ENCODE measurements at places on chromosomes 12 and 14.

GRCh38 chr14:52755607-52756316 is 25.8 kb downstream of the STYX start:
- DNase-seq = no peak

DNA sequence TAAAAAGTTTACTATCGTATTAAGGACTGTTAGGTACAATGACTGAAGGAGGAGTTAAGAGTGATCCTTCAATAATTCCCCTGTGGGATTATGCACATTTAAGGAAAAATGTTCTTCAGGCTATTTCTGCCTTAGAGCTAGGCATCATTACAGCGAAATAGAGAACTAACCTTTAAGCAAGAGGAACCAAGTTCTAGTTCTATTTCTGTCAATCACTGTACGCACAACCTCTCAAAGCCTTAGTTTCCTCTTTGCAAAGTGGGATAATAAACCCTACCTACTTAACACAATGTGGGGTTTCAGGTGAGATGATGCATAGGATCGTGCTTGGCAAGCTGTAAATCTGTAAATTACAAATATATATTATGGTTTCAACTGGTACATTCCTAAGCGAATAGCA is 15.4 kb downstream of the NTF3 start:
- no peak for DNase-seq

GRCh38 chr12:116263844-116264243 is 13.6 kb downstream of the MED13L start:
- DNase-seq = no peak

DNA sequence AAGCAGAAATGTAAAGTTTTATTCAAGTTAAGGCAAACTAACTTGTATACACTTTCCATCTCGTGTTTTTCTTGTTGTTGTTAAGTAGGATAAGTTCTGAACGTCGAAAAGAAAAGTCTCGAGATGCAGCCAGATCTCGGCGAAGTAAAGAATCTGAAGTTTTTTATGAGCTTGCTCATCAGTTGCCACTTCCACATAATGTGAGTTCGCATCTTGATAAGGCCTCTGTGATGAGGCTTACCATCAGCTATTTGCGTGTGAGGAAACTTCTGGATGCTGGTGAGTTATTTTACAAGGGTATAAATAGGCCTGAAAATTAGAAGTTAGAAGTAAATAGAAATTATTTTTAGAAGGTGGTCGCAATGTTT is 25.0 kb downstream of the HIF1A start:
- no peak for DNase-seq

DNA sequence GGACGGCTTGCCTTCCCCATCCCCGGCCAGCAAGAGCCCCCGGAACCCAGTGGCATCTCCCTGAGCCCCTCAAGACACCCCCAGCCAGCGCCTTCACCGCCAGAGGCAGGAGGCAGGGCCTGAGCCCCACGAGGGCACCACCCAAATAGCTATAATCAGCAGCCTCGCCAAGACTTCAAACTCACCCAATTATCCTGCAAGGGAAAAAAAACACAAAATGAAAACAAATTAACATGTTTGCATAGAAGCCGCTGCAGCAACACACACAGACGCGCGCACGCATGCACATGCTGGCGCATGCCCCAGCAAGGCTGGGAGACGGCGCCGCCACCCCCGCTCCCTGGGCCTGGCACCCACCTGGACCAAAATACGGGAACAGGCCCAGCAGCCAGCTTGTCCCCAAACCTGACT is 15.8 kb downstream of the FAM222A start:
- DNase-seq = no peak

- DNase-seq = peak; percentile 70
These were observed 267.1 kb upstream of the RGS6 start for GRCh38 chr14:71665157-71665556.
